Caki2 (cell line): ENCODE measurements at places on chromosomes 2 and 18. TPM values are rescaled to one million over a fixed set of nuclear protein-coding genes. Genes with fewer than 3 reads are reported as not detected.

DNA sequence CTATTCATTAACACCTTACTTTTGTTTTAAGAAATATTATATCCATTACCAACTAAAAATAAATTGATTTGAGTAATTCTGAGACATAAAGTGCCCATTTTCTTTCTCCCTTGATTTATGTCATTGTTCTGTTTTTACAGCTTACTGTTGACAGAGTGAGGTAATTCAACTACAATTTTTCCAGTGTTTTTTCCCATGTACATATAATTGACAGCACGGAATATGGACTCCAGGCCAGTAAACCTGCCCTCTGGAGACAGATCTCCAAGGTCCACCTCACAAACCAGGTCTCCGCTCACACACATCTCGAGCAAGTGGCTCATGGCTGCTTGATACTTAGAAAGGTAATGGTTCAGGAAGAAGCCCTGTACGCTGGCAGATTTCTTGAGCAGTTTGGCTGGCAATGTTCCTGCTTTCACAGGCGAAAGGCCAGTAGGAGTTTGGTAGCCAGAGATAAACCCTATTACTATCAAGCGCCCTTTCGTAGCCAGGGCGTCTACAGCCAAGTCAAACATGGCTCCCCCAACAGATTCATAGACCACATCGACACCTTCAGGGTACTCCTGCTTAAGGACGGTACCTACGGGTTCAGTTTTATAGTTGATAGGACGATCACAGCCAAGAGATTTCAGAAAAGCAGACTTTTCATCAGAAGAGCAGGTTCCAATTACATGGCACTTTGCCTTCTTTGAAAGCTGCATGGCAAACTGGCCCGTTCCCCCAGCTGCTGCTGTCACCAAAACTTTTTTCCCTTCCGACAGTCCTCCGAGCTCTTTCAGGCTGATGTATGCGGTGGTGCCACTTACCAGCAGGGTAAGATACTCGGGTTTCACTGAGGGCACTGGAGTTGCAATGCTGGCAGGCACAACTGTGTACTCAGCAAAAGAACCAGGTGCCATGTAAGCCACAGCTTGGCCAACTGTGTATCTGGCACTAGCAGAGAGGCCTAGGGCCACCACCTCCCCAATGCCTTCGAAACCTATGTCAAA is 7.4 kb downstream of the PTGR3 start:
- DNase-seq: no peak

- no peak for DNase-seq
These were observed 9.5 kb upstream of the RNF103 start for GRCh38 chr2:86633155-86633651.

- no peak for DNase-seq
These were observed 90.3 kb downstream of the PRPF40A start for GRCh38 chr2:152626911-152627339.

GRCh38 chr2:37211212-37211611 is 14.9 kb downstream of the CEBPZOS start:
- no peak for DNase-seq

GRCh38 chr2:96113367-96113677 is 3.0 kb downstream of the ADRA2B start:
- DNase-seq: no peak

DNA sequence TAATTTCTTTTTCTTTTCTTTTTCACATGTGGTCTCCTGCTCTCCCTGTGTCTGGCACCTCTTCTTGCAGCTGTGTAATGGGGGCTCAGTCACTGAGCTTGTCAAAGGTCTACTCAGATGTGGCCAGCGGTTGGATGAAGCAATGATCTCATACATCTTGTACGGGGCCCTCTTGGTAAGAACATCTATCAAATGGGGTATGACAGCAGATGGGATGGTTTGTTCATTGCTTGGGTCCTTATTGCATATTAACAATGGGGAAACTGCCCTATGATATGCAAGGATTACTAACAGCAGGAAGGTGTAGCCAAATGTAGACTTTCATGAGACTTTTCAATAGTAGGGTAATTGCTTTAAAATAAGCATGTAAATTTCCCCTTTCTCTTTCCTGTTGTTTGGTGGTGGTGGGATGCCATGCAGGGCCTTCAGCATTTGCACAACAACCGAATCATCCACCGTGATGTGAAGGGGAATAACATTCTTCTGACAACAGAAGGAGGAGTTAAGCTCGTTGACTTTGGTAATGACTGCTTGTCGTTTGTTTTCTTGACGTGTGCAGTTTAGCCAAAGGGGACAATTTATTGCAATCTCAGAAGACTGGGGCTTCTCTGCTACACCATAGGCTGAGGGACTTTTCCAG is 36.5 kb downstream of the MYO3B start:
- DNase-seq: no peak

- DNase-seq: no peak
These were observed 9.9 kb downstream of the COLEC12 start for GRCh38 chr18:490624-491023.

GRCh38 chr2:206275312-206276055 is 1.0 kb downstream of the ZDBF2 start:
- DNase-seq: peak; percentile 31

DNA sequence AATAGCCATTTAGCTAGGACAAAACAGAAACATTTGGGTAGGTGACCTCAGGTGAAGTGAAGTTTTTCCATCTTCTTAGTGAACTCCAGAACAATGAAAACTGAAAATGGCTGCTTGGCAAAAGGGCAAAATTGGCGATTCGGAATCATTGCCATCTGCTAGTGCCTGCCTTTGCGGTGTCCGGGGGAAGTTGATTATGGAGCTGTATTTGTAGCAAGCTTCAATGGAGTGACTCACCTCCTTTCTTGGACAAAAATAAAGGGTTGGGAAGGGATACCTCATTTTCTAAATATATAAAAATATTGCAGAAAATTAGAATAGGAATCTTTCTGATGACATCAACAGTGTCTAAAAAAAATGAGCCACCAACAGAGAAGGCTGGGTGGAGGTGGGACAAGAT is 460.5 kb downstream of the TGIF1 start:
- DNase-seq: no peak

DNA sequence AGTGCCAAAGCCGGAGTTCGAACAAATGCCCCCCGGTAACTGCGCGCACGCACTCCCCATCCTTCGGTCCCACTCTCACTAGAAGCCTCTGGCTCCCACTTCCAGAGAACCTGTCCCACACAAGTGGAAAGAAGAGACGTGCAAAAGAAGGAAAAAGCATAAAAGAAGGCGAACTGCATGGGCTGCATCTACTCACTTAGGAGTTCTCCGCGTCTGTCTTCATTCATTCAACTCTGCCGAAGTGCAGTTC is 312 bp downstream of the NR4A2 start:
- no peak for DNase-seq

GRCh38 chr18:40882468-40882867 is 1072.6 kb upstream of the PIK3C3 start:
- no peak for DNase-seq

- DNase-seq: no peak
These were observed 57.1 kb downstream of the SNORC start for GRCh38 chr2:232927032-232927792.

DNA sequence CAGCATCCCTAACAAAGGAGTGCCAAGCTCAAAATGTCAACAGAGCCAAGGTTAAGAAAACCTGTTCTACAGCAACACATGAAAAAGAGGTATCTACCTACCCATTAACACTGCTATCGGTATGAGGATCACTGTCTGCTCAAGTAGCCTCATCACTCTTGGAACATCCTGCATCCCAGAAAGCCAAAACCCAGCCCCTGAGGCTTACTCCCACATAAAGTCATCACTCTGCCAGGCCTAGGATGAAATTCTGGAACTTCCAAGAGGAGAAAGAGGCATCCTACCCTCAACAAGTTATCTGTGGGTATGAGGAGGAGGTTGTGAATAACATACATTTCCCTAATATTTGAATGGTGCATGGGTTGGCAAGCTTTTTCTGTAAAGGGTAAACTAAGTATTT is 25.5 kb downstream of the CDH2 start:
- no peak for DNase-seq

DNA sequence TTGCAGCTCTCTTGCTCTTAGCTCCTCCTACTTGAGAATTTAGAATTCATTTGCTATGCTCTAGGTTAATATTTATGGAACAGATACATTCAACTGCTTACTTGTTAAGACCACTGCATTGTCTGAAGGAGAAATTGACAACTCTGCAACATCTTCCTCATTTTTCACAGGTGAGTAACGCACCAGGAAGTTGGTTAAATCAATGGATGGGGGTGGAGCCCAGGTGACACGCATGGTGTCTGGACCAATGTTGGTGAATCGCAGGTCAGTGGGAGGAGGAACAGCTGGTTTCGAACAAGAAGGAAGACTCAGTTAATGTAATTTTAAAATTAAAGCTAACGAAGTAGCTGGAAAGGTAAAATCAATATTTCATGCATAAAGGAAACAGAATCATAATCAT is 44.3 kb downstream of the FN1 start:
- peak; percentile 55 for DNase-seq

GRCh38 chr18:55338978-55339650 is 248.9 kb downstream of the TCF4 start:
- DNase-seq: no peak

Gene TGOLN2
- 38.2 and 41.5 TPM in 2 replicates for total RNA-seq

Gene NDC80
- 24.5 and 34.4 TPM in 2 replicates for total RNA-seq

Gene DPP10
- 0.61 TPM in 2 replicates for total RNA-seq

Gene KLHL14
- 1.6 and 2.2 TPM in 2 replicates for total RNA-seq
